ENCODE measurements at places on chromosomes 3 and 15. TPM values are rescaled to one million over a fixed set of nuclear protein-coding genes. Genes with fewer than 3 reads are reported as not detected.

The STX19 gene
- 5.9 TPM for total RNA-seq

The SOX14 gene
- not detected for total RNA-seq

The TMEM158 gene
- 6.9 TPM for total RNA-seq

The RGMA gene
- total RNA-seq, result 68.9 TPM

The SH3GL3 gene
- 0.57 TPM for total RNA-seq

The TMEM40 gene
- total RNA-seq, result 43.9 TPM

The TGM4 gene
- not detected for total RNA-seq

The ZNF385D gene
- 3.4 TPM for total RNA-seq

The TMEM207 gene
- total RNA-seq, result not detected

The SCAANT1 gene
- not detected for total RNA-seq

The MKRN2OS gene
- total RNA-seq, result 0.97 TPM

The CPLX3 gene
- total RNA-seq, result not detected

The FOXB1 gene
- total RNA-seq, result not detected

The BCHE gene
- 0.27 TPM for total RNA-seq

The PLXNB1 gene
- 108 TPM for total RNA-seq

The BNC1 gene
- 23.7 TPM for total RNA-seq

The GOLGA8J gene
- total RNA-seq, result not detected

The GNAT1 gene
- not detected for total RNA-seq

The KBTBD8 gene
- 2.8 TPM for total RNA-seq

The XCR1 gene
- total RNA-seq, result 0.12 TPM

The AGTR1 gene
- 4.4 TPM for total RNA-seq

The LMAN1L gene
- not detected for total RNA-seq

The CIDEC gene
- not detected for total RNA-seq

The GAP43 gene
- total RNA-seq, result not detected

The CORO2B gene
- not detected for total RNA-seq

The SHF gene
- 4.4 TPM for total RNA-seq

The CCDC33 gene
- not detected for total RNA-seq

The UBE2E2 gene
- 26.5 TPM for total RNA-seq

The LYZL4 gene
- not detected for total RNA-seq

The VGLL3 gene
- total RNA-seq, result 1.4 TPM

The ZIC1 gene
- not detected for total RNA-seq

The VIPR1 gene
- 8.0 TPM for total RNA-seq

The TMEM41A gene
- total RNA-seq, result 24.8 TPM

The CHSY1 gene
- 11.5 TPM for total RNA-seq

The TATDN2 gene
- total RNA-seq, result 12.6 TPM

All from esophagus squamous epithelium (tissue), 5 donors.